HS-27A (cell line): ENCODE measurements at places on chromosomes 2 and 18.

DNA sequence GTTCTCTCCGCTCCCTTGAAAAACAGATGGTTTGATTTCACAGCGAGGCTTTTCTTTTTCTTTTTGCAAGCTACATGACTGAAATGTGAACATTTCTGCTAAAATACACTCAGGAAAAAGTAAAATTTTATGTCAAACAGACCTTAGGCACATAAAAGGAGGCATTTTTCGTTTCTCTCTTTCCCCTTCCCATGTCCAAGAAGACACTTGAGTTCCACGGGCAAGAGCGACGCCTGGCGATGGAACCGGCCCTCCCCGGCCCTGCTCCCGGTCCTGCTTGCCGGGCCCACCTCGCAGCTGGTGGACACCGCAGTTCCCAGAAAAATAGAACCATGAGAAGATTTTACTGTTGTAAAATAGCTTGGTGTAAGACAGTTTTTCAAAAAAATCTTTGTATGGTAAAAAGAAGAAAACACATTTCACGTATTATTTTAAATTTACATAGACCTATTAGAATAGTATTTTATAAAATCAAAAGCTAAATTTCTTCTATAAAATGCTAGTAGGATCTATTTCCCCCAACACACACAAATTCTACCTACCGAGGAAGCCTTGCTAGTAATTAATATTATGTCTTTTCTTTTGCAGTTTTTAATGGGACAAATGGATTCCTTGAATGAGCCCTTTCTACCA, 2.3 kb upstream of the ALKAL2 start:
- no peak for DNase-seq

DNA sequence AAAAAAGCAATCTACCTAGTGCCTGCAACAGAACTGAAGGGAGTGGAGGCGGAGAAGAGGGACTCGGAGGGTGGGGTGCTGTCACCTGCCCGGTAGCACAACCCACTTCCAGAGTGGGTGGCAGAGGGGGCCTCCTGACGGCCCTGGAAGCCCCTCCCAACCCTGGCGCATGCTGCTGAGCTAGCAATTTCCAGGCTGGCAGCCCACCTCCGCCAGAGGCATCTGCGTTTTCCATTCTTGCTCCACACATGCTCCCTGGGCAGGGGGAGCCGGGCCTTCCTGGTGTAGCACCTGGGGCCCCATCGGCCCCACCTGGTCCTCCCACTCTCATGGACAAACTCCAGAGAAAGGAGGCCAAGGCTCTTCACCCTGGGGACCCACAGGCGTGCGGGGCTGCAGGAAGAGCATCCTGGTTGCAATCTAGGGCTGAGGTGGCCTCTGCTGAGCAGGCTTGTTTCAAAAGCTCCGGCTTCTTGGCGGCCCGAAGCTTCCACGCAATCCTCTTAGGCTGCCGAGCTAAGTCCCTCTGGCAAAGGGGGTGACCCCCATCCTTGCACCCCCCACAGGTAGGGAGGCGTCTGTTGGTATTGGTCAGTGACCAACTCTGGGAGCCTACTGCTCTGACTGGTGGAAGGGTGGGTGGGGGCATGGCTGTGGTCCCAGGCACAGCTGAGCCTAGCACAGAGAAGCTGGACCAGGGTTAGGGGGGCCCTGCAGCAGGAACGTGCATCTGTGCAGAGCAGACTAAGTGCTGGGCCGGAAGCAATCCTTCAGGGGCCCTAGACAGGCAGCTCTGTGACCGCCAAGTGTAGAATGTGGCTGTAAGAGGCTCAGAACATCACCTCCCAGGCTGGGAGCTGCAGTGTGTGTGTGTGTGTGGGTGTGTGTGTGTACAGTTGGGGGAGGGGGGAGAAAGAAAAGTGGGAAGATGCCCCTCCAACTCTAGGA, 2.6 kb downstream of the HS6ST1 start:
- DNase-seq, result no peak

DNA sequence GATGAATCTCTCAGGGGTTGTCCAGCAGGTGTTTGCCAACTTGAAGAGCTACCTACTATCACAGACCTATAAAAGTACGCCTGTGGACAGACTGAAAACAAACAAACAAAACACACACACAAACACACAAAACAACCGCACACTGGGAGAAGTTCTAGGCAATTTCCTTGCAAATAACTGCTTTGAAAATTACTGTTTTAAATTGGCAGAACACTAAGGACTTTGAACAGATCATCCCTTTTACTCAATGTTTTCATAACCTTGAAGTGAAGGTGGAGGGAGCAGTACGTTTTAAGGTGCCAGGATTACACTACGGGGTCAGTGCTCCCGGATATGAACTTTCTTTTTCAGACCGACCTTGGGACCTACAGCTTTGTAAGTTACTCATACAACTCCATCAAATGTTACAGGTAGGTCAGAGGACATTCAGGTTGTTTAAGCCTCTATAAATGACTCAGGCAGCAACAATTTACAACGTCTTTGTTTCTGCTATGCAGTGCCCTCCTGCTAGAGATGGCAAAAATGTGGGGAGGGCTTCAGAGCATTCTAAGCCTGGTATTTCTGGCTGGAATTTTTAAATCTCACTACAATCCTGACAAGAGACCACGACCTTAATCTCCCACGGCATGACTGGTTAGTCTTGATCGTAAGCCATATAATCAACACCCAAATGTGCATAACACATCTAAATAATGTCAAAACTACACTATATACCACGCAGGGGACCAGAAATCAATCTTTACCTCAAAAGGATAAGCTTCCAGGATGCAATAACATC, 1.4 kb upstream of the SLC20A1 start:
- peak; percentile 84 for DNase-seq

GRCh38 chr18:34623557-34623956, 86.5 kb upstream of the DTNA start:
- DNase-seq, result no peak

DNA sequence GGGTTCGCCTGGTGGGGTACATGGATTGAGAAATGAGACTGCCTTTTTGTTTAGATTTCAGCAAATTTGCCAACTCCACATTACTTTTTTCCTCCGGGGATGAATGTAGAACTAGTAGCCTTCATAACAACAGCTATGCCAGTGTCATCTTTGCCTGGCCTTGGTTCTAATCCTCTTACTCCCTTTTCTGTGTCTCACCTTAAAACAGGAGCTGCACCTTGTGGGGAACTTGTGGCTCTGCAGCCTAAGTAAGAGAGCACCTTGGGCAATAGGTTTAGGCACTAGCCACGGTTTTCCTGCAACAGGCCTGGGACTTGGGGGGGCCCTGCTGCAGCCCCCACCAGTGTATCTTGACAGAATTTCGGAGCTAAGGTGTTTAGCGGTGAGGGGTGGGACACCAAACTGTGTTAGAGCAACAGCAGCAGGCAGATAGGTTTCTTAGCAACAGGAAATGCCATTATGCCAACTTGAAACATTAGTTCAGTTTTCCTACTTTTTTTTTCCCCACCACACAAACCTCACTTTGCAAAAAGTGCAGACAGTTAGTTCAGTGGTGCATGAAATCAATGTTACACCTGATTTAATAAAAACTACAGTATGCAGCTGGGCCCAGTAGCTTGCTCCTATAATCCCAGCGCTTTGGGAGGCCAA, 173.7 kb downstream of the PRKCE start:
- no peak for DNase-seq

GRCh38 chr2:220935789-220936321, 636.2 kb downstream of the EPHA4 start:
- no peak for DNase-seq

- DNase-seq, result no peak
Observed at GRCh38 chr18:37476611-37477295, 88.8 kb downstream of the CELF4 start.

DNA sequence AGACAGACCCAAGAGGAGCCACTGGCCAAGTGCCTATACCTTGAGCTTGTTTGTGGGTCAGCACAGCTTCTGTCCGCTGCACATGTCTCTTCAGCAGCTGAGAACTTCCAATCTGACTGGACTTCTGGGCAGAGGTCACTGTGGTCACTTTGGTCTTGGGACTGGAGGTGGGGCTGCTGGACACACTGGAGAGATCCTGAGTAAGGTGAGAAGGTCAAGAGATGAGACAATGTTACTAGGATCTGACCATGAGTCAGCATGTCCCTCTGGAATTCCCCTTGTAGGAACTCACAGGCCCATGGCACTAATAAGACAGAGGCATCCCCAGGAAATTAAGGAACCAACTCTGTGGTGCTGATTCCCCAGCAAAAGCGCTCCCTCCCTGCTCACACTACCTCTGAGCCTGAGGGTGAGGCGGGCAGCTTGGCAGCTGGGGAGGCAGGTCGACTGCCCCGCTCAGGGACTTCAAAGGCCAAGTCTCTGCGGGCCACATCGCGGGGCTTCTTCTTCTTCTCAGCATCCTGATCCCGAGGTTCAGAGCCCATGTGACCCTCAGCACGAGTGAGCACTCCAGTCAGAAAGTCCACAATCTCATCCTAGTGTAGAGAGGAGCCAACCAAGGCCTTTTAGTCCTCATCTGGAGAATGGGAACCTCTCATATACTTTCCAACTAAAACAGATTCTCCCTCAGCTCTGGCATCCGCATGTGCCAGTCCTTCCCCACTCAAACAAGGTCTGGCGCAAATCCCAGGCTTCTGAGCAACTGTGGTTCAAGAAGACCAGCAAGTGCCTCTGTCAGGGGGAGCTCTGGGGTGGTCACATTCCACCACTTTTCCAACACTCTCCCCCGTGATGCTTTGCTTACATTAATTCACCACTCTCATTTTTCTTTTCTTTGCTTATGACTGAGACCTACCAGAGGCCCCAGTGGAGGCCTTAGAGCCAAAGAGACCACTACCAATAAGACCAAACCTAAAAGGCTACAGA, 29.4 kb downstream of the KANSL3 start:
- DNase-seq, result no peak

GRCh38 chr2:101811226-101812015, 113.9 kb downstream of the MAP4K4 start:
- no peak for DNase-seq
